ENCODE measurements at places on chromosomes 3 and 15.

GRCh38 chr3:27043328-27043955 lies 325.7 kb downstream of the NEK10 start:
- no peak for DNase-seq

- DNase-seq: no peak
These were observed 4.1 kb upstream of the TGM5 start for GRCh38 chr15:43270676-43271306.

DNA sequence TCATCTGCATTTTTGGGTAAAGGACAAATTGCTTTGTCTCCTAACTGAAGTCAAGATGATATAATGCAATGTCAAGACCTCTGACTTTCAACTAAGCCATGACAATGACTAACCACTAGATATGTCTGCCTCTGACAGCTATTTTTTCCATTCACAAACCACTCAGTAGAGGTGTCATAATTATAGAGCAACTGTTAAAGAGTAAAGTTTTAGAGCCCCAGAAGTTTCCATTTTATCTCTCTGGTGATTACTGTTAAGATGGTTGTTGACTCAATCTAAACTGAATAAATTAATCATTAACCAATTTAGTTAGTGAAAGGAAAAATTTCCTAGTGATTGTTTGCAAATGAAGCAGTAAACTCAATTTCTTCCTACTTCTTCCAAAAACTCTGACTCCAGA lies 779.9 kb downstream of the GRM7 start:
- no peak for DNase-seq

- no peak for DNase-seq
These were observed 100.0 kb downstream of the ZMAT3 start for GRCh38 chr3:178971614-178972013.

DNA sequence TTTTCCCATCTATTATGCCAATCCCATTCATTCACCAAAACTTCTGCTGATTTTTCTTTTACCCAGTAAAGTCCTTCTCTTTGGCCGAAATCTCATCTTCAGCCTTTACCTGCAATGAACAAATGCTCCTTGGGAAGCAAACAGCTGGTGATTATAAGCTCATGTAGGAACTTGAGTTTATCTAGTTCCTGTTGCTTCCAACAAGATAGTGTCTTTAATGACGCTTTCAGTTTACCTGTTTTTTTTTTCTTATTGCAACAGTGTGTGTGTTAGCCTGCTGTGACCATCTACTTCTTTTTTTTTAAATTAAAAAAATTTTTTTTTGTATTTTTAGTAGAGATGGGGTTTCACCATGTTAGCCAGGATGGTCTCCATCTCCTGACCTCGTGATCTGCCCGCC lies 156.0 kb downstream of the CD47 start:
- DNase-seq: no peak

- DNase-seq: no peak
These were observed 136.0 kb upstream of the CBLB start for GRCh38 chr3:106004826-106005225.

DNA sequence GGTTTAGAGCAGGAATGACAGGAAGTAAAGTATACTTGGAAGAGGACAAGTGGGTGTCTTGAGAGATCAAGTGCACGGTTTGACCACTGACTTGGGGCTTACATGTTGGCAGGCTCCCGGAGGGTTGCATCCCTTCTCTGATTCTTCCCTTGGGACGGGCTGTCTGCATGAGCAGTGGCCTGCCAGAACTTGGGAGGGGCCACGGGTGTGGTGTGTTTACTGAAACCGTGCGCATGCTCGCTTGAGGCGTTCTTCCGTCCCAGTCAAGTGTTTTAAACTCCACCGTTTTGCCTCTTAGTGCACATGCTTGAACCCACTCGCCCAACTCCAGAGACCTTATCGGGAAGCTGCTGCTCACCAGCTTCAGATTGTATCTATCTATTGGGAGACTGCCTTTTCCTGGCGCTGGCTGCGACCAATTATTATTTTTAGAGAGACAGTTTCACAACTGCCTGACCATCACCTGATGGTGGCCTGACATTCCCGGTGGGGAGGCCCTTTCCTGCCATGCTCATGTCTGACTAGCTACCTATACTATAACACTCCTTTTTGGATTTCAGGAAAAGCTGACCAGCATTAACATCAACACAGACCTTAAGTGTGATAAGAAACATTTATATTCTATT lies 14.9 kb upstream of the C3orf22 start:
- DNase-seq: no peak

DNA sequence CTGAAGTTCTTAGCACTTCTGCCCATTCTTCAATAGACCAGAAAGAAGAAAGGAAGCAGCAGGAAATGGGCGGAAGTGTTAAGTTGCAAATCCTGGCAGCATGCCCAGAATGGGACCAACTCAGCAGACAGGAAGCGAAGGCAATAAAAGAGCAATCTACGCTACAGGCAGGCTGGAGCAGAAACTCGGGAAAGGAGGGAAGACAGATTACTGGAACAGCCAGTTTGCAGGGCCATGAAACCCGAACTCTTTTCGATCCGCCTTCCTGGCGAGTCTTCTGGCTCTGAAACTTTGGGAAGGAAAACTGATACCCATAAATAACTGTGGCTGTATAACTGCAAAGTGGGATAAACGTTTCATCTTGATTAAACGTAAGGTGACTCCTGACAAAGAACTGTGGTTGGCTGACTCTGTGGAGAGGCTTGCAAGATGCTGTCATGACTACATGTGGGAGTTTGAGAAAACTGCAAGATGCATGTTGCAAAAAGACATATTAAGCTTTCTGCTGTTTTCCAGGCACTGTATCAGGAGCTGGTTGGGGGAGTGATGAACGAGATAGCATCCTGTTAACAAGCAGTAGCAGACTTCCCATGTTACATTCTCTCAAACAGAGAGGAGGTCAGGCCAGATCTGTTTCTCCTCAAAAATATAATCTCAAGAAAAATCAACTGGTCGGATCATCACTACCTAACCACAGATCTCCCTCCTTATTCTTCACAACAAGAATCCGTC lies 67.8 kb downstream of the FMN1 start:
- DNase-seq: no peak

DNA sequence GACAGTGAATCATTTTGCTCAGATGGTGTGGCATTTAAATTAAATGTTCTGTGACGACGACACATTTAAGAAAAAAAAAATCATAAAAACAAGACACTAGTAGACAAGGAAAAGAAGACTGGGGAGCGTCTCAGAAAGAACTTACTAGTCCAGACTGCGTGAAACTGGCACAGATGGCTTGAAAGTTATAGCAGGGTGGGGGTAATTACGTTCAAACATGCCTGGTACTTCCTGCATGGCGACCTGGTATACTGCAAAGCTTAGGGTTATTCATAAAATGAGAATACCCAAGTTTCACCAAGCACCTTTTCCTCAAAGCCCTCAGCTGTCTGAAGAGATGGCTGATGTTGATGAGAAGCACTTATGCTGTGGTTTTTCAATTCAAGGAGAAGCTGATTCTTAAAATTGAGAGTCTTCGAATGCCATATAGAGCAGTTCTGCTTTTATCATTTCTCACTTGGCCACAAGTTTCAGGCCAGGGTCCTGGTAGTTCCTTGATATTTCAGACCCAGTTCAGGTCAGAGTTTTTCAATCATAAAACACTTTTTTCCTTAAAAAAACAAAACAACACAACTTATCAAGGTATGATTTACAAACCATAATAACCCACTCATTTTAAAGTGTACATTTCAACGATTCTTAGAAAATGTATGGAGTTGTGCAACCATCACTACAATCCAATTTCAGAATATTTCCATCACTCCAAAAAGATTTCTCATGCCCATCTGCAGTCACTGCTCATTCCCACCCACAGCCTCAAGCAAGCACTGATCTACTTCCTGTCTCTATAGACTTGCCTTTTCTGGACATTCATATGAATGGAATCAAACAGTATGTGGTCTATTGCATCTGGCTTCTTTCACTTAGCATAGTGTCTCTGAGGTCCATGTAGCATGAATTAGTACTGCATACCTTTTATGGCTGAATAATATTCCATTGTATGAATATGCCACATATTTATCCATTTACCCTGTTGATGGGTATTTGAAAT lies 24.7 kb downstream of the PCOLCE2 start:
- DNase-seq: no peak

DNA sequence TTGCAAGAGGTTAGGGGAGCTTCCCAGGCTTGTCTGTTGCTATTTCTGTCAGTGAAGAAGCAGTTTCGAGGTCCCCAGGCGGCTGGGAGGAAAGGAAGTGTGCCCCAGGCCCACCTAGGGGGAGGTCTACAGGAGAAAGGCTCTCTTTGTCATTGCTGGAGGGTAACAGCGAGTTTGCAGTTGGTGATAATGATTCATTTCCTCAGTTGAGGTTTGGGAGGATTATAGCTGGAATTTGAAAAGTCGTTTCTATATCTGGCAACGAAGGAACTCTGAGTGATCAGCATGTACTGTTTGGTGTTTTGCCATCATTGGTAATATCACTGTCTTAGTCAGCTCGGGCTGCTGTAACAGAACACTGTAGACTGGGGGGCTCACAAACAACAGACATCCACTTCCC lies 65.5 kb upstream of the UBE3A start:
- DNase-seq: no peak

DNA sequence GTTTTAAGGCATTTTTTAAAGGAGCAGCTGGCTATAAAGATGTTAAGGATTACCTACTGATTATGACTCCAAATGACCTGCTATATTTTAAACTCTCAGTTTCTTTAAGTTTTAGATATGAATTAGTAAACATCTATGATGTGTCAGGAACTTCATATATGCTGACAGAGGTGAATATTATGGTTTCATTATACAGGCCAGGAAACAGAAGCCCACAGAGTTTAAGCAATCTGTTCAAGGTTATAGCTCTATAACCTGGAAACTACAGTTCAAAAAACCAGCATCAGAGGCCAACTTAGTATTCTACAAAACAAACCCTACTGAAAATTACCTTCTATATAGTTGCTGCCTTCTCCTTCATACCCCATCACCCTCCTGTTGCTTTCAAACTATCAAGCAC lies 17.4 kb downstream of the PLSCR4 start:
- DNase-seq: no peak

- no peak for DNase-seq
These were observed 12.7 kb upstream of the SACM1L start for GRCh38 chr3:45676325-45677032.

GRCh38 chr3:154364849-154365248 lies 40.6 kb upstream of the DHX36 start:
- no peak for DNase-seq

DNA sequence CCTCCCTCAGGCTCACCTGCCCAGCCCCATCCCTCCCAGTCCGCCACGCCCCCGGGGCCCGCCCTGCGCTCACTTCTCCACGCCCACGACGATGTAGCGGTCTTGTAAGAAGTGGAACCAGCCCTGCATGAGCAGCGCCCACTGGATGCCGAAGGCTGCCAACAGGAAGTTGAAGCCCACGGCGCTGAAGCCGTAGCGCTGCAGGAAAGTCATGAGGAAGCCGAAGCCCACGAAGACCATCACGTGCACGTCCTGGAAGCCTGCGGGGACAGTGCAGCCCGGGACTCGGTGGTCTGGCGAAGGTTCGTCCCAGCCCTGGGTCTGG lies 9.7 kb downstream of the RHCG start:
- peak; percentile 31 for DNase-seq

GRCh38 chr3:72597043-72597442 lies 251.2 kb downstream of the SHQ1 start:
- no peak for DNase-seq

DNA sequence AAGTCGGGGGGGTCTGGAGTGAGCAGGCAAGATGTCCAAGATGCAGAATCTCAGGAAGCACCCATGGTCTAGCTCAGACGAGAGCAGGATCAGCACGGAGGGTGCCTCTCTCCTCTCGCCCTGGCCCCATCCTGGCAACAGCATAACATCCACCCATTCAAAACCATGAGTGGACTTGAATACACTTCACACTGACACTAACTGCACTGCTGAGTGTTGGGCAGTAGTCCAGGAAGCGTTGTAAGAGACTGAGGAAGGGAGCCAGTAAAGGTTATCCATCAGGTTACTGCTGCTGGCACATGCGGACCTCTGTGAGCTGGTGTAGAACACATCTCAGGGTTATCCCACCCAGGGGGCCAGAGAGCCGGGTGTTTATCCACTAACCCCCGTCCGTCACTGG lies 131.0 kb upstream of the TOPAZ1 start:
- DNase-seq: no peak

- no peak for DNase-seq
These were observed 106.6 kb downstream of the PIK3R4 start for GRCh38 chr3:130640027-130640426.
